IMR-90 (cell line): ENCODE measurements at places on chromosomes 2 and 18.

GRCh38 chr2:127679680-127680361 lies 4.5 kb upstream of the LIMS2 start:
- no peak for DNase-seq

- no peak for DNase-seq
Measured at GRCh38 chr2:16861111-16861510, 195.5 kb upstream of the CYRIA start.

GRCh38 chr18:76490670-76491472 lies 4.2 kb downstream of the ZNF516 start:
- peak; percentile 32 for DNase-seq

DNA sequence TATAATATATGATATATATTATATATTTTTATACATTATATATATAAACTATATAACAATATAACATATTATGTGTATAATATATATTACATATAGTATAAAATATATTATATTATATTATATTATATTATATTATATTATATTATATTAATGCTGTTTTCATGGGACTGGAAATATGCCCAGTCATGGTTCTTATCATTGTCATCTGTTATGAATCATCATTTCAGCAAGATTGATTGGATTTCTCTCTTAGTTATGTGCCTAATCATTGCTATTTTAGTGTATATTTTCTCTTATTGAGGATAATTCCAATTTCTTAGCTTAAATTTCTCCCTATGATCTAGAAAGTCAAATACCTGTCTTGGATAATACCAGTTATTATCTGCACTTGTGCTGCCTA lies 617.8 kb downstream of the TRIB2 start:
- DNase-seq, result no peak

- DNase-seq, result no peak
Measured at GRCh38 chr18:36459786-36460185, 162.3 kb downstream of the FHOD3 start.

DNA sequence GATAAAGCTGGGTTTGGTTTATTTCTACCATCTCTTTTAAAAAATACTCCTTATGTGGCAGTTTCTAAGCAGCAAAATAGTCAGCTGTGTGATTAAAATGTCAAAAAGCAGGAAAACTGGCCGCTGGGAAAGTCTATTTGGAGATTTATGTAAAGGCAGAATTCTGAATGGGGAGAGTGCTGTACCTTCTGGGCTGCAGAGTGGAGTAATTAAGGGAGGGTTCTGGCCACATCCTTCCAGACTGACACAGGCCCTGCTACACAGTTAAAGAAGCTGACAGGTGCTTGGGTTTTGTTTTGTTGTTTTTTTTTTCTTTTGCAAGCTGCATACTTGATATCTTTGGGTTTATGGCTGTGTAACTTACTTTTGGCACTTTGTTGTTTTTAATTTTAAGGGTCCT lies 157.2 kb downstream of the WDSUB1 start:
- DNase-seq, result no peak

- peak; percentile 78 for DNase-seq
Measured at GRCh38 chr2:129849559-129850160, 129.8 kb upstream of the RAB6C start.

DNA sequence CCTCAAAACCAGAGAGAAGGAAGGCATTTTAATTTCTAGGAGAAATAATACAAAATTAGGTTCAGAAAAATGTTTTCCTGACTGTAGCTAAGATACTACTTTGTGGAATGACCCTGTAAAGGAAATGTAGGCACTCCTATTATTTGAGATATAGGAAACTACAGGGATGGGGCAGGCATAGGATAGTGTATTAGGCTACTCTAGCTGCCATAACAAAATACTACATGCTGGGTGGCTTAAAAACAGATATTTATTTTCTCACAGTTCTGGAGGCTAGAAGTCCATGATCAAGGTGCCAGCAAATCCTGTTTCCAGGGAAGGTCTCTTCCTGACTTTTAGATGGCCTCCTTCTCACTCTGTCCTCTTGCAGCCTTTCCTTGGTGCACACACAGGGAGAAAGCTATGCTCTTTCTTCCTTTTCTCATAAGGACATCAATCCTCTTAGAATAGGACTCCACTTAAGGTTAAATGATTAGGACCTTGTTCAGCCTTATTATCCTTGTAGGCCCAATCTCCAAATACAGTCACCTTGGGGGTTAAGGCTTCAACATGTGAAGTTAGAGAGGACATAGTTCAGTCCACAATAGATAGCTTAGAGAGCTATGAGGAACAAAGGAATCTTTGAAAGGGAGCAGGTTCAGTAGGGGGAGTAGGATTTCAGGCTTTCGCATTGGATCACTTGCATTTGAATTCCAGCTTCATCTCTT lies 14.0 kb upstream of the CAVIN2 start:
- DNase-seq, result no peak

DNA sequence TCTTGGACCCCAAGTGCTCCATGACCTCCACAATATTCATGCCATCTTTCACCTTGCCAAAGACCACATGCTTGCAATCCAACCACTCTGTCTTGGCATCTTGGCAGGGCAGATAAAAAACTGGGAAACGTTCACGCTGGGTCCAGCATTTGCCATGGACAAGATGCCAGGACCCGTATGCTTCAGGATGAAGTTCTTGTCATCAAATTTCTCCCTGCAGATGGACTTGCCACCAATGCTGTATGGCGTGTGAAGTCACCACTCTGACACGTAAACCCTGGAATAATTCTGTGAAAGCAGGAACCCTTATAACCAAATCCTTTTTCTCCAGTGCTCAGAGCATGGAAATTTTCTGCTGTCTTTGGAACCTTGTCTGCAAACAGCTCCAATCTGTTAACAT lies 21.5 kb downstream of the CNOT11 start:
- DNase-seq, result no peak

- peak; percentile 65 for DNase-seq
Measured at GRCh38 chr2:113209011-113209645, 35.4 kb downstream of the PSD4 start.

GRCh38 chr2:230905448-230906421 lies 19.3 kb downstream of the GPR55 start:
- DNase-seq, result peak; percentile 44

DNA sequence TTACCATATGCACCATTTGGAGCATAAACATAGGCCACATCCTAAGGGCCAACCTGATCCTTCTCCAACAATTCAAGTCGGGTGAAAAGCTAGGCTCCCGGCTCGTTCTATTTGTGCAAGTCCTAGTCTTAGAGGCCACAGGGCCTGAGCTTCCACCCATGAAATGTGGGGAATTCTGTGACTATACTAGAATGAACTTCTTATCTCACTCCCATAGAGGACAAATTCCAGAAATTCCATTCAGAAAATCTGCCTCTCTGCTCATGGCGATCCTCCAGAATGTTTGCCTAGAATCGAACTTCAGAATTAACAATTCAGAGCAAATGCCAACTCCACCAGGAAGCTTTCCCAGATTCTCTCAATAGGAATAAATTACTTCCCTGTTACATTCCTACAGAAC lies 187.9 kb downstream of the BCL11A start:
- no peak for DNase-seq

GRCh38 chr2:156083763-156084493 lies 248.6 kb downstream of the NR4A2 start:
- no peak for DNase-seq

DNA sequence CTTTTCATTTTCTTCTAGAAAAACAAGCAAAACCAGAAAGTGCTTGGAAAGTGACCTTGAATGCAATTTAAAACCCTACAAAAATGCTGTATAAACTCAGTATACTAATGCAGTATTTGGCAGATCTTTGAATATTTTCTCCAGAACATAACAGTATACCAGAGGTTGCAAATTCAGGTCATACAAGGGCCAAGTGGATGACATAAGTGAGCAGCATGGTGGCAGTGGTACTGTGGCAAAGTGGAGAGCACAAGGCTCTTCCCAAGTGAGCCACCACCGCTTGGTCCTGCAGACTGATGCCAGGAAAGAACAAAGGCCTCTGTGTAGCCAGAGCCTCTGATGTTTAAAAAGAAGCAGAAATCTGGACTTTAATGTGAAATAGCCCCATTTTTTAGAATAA lies 33.1 kb downstream of the METTL4 start:
- DNase-seq, result no peak

DNA sequence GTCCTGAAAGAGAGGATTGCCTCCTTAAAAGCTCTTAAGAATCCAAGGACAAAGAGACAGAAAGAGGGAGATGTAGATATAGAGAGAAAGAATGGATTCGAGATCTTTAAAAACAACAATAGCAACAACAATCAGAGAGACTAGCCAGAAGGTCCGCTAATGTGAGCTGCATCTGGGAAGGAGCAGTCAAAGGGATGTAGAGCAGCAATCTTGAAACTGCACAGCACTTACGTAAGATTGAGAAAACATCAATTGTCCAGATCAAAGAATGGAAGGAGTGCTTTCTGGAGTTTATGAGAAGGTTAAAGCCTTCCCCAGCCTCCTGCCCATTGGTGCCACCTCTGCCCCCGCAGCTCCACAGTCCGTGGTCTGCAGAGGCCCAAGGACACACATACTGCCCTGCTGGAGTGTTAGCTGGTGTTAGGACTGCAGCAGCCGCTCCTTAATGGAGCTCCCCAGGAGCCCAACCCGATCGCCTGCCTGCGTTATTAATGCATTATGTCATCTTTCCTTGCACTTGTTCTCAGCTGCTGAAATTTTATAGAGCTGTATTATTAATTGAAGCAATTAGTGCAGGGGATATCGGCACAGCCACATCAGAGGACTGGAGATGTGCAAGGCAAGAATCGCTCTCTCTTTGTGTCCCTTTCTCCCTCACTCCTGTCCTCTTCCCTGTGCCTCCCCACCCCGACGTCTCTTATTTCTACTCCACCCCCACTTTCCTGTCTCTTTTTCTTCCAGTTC lies 94.2 kb upstream of the STPG4 start:
- DNase-seq, result no peak

GRCh38 chr2:156589381-156590079 lies 153.4 kb downstream of the GPD2 start:
- DNase-seq, result peak; percentile 62

- DNase-seq, result no peak
Measured at GRCh38 chr2:206396211-206396610, 47.1 kb upstream of the ADAM23 start.

DNA sequence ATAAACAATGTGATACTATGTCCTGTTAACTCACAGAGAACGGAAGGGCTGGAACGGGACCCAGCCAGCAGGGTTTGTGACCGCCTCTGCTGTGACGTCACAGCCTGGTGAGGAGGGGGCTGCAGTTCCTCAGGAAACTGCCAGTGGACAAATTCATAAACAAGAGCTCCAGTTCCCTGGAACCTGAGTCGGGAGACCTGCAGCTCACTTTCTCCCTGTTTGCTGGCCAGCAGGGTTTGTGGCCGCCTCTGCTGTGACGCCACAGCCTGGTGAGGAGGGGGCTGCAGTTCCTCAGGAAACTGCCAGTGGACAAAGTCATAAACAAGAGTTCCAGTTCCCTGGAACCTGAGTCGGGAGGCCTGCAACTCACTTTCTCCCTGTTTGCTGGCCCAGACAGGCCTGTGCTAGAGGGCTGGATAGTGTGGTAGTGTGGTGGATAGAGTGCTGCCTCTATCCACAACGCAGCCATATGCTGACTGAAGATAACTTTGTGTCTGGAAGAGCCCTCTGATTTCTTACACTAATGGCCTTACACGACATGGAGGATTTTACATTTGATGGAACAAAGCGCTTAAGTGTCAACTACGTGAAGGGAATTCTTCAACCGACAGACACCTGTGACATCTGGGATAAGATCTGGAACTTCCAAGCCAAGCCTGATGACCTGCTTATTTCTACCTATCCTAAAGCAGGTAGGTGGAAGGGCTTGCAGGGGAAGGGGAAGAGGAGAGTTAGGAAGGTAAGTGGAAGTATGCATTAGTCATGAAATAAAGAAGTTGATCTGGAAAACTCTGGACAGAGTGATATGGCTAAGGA lies at the start of gene SULT1C4:
Gene SULT1C4 (plus strand): TSS at position 140 of the 816 bp plus-strand sequence. CDS start 384 bp downstream, at position 524.
- peak; percentile 66 for DNase-seq

DNA sequence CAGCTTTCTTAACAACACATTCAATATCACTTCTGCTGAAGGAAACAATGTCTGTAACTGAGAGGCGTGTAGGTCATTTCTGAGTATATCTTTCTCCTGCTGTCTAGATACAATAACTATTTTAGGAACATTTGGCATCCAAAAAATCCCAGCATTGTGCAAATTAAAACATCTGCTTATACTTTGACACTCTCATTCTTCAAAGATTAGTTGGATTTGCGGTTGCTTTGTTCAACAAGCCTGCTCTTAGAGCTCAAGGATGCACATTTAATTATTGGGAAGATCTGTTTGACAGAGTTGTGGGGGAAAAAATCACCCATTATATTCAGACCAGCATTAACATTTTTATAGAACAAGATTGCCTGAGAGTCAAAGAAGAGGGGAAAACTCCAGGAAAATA lies 449.5 kb upstream of the HNRNPA3 start:
- DNase-seq, result no peak

GRCh38 chr18:55651236-55651635 lies 63.2 kb upstream of the TCF4 start:
- DNase-seq, result no peak

DNA sequence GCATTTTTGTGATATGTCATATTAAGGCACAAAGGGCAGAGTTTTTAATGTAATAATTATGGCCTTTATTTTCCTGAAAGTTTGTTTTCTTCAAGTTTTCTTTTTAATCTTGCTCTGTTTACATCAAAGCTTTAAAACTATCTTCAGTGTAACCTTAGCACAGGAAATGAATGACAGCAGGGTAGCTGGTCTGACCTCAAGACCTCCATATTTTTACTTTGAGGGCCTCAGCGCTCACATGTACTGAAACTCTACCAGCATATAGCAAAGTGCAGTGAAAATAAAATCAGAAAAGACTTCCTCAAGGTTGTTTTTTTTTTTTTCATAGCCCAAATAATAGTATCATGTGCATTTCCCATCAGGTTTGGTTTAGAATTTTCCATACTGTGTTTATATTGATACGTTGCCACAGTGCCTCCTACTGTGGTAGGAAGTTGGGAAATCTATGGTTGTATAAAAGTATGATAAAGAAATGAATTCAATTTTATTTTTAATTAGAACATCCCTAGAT lies 163.4 kb downstream of the UBE2E3 start:
- no peak for DNase-seq

GRCh38 chr2:73260338-73260984 lies 23.8 kb downstream of the FBXO41 start:
- peak; percentile 43 for DNase-seq

- DNase-seq, result no peak
Measured at GRCh38 chr18:40583671-40584070, 1371.4 kb upstream of the PIK3C3 start.
